ENCODE measurements at places on chromosomes 5 and 9.

DNA sequence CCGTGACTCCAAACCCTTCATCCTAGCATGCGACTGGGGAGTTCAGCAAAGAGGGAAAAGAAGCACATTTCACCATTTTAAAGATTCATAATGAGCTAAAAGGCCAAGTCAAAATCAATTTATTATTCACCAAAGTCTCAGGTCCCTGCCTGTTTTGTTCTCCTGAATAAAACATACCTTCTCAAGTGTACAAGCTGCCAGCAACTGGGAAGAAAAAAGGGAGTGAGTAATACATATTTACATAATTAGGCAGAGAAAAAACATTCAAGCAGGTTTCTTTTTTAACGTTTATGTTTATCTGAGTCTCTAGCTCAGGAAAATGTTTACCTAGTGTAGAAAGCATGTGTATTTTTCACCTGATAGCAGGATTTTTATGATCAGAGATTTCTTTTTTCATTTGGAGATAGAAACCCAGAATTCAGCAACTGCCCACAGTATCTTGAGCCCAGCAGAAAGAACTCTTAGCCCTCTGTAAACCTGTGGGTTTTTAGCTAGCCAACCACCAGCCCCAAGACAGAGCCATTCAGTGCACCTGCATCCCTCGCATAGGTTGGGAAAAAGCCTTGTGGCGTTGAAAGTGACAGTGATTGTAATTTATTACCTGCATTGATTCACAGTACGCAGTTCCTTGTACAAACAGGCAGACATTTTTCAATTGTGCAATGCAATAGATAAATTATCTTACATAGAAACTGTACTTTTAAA is 117.9 kb upstream of the GRIA1 start:
- DNase-seq = no peak

DNA sequence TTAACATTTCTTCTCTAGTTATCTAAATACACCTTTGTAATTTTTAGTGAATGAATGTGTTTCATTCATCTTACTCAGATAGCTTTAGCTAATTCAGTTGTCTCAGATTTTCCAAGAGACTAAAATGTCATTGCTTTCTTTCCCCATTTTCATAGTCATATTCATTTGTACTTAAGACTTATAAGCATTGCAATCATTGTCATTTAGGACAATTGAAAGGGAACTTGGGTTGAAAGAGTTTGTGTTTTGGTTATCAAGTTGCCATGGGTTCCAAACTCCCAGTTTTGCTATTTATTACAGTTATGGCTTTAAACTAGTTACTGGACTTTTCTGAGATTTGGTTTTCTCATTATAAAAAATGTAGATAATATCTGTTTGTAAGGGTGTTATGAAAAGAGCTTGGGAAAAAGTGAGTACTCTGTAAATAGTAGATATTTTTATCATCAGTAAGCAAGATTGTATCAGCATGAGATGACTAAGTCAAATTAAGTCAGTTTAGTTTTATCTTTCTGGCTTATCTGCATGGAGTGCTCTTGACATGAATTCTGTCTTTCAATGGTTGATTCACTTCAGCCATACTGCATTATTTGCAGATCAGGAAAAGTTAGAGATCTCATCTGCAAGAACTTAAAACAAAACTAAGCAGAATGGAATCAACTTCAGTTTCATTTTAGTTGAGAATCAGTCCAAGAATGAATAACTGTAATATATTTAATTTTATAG is 107.5 kb downstream of the PBX3 start:
- no peak for DNase-seq

- DNase-seq = no peak
Measured at GRCh38 chr5:151496041-151496484, 48.7 kb downstream of the SLC36A1 start.

DNA sequence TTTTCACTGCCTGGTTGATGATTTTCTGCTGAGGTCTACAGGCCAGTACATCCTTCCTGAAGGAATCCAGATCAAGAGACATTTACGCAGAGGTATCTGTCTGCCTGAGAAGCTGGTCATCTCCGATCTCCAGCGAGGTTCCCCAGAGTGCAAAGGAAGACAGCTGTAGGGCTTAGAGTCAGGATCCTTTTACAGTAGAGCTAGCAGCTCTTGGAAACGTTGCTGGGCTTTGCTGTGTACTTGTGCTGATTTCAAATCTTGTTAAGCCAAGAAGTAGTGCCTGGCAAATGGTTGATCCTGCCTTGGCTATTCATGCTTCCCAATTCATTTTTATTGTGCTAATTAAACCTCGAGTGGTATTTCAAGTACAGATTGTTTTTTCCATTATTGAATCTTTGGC is 48.9 kb downstream of the NTRK2 start:
- no peak for DNase-seq

- DNase-seq = no peak
Measured at GRCh38 chr5:75522025-75522424, 10.3 kb downstream of the POLK start.

DNA sequence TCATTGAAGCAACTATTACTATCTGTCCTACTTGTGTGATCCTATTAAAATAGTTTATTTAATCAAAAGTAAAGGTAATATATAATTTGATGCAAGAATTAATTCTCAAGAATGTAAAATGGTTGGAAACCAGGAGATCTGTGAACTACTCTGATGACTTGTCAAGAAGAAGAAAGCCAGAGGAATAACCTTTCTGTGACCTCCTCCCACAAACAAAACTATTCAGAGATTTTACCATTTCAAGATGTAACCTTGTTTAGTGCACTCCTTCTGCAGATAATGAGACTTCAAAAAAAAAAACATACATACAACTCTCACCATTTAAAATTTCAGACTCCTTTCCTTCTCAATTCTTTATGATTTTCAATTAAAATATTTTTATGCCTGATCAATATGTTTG is 79.5 kb downstream of the RFX3 start:
- DNase-seq = no peak

DNA sequence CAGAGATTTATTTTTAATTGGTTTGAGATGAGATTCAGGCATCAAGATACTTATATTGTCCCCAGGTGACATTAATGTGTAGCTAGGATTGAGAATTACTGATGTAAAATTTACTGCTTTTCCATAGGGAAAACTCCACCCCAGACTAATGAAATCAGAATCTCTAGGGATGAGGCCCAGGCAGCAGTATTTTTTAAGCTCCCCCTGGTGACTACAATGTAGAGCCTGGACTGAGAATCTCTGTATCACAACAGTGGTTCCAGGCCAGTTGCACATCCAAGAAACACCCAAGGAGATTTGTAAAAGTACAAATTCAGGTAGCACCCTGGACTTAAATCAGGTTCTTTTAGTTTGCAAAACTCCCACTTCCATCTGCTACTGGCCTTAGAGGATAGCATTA is 185.7 kb downstream of the MARCHF11 start:
- no peak for DNase-seq

DNA sequence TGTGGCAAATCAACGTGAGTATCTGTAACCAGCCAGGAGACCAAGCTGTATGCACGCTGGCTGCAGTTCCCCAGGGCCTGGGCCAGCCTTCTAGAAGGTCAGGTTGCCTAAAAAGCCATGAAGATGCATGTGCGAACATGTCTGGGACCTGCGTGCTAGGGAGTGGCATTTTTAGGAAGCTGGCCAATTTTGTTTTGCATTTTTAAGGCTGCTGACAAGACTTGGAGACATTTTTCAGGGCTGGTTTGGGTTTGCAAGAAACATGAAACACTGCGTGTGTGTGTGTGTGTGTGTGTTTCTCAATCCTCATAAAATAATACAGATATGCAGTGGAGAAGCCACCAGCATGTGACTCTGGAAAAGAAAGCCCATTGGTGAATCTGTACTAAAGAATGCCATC is 5.1 kb downstream of the TGFBI start:
- DNase-seq = no peak

- DNase-seq = no peak
Measured at GRCh38 chr5:37888476-37888875, 48.6 kb upstream of the GDNF start.

- DNase-seq = no peak
Measured at GRCh38 chr9:6459718-6460117, 46.7 kb downstream of the UHRF2 start.

- DNase-seq = peak; percentile 47
Measured at GRCh38 chr5:72353046-72353445, 32.9 kb downstream of the PTCD2 start.

GRCh38 chr5:142807372-142807911 is 37.3 kb downstream of the ARHGAP26 start:
- DNase-seq = no peak

DNA sequence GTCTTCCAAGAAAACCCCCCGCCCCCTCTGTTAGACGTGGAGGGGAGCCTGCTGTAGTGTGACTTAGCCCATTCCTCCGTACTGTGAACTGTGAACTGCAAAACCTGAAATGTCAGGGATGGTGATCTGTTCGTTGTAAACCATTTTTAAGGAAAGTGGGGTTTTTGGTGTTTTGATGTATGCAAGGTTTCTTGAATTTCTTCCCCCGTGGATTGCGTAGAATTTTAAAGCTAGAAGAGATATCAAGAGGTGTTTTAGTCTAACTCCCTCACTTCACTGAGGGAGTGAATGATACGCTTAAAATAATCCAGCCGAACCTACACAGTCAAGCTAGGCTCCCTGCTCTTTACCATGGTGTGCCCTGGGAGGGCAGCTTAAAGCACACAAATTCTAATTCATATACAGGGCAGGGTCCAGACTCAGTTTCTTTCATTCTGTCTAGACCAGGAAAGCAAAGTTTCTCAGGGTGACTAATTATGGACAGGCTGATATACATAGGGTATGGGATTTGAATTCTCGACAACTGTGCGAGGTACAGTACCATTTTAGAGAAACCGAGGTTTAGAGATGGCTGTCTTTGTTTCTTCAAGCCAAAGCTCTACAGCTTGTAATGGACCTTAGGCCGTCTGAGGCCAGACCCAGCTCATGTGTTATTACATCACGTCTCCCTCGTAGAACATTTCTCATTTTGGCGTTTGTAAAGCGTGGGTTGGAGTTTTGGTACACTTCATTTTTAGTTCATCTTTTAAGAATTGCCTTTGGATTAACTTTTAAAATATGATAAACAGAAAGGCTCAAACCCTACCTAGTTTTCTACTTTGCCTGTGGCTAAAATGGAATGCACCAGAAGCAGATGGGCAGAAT is 2.7 kb downstream of the PTGER4 start:
- no peak for DNase-seq

- DNase-seq = no peak
Measured at GRCh38 chr5:160230686-160231527, 1.6 kb downstream of the FABP6 start.

- DNase-seq = no peak
Measured at GRCh38 chr9:107492381-107492970, 2.9 kb upstream of the KLF4 start.

DNA sequence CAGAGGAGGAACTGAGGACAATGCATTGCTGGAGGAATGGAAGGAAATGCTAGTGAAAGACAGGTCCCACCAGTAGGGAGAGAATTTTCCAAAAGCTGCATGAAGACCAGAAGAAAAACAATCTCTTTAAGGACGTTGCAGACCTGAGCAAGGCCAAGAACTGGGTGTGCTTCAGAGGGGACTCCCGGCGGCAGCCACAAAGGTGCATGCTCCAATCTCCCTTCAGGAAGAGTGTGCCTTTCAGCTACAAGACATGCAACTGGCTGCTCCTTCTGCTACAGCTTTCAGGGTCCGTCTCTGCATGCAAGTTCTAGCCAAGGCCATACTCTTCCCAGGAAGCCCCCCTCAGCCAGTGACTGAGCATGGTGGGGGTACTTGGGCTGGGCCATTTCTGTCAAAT is 62.9 kb downstream of the SFXN1 start:
- no peak for DNase-seq

- DNase-seq = no peak
Measured at GRCh38 chr5:75243510-75243909, 6.8 kb upstream of the ANKRD31 start.

DNA sequence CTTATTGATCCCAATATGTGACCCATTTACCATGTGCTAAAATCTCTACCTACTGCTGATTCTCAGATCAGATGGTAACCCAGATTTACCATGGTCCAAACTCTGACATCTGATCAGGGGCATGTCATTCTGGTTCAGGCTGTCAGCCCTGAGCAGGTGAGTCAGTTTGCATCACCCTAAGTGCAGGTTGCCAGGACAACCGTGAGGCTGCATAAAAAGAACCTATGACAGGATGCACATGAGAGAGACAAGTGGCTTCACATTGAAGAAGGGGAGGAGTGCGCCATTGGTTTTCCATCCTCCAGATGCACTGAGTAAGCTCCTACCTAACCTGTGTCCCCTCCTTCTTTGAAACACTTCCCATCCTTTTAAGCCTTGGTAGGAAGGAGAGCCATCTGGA is 801 bp upstream of the PRSS3 start:
- no peak for DNase-seq

DNA sequence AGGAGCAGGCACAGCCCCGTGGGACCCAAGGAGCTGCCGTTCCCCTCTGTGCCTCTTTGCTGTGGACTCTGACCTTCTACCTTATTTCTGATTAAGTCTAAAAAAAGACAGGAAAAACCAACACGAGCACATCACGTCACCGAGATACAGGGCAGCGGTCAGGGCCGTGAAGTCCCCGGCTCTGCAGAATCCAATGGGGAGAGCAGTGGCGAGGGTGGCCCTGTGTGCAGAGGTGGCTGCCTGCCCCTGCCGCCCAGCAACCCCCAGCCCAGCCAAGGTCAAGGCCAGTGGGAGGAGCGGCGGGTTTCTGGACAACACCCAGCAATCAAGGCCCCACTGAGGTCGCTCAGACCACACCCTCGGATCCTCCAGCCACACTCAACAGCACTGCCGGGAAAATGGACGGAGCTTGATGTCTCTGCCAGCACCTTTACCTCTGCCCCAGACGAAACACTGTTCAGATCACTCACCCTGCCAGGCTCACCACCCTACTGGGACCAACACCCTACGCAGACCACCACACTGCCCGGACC is 32.7 kb upstream of the SLC9A3 start:
- DNase-seq = no peak

DNA sequence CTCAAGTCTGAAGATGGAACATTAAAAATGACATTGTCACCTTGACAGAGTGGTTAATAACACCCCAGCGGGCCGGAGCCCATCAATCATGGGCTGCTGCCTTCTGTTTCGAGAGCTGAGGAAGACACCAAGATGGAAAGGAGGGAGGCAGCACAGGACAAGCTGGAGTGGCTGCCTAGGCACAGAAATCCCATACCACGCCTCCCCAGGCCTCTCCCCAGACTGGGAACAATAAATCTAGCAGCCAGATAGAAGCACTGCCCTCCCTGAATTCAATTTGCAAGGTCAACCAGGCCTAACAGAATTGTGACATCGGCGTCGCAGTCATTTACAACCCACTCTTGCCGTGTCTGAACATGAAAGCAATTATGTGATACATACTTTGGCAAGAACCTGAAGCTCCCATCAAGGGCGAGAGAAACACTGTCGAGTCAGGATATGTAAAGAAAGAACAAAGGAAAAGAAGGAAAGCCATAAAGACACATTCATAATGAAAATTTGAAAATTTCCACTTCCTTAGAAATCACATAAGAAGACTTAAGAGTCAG is 35.4 kb upstream of the ZNF354A start:
- no peak for DNase-seq

DNA sequence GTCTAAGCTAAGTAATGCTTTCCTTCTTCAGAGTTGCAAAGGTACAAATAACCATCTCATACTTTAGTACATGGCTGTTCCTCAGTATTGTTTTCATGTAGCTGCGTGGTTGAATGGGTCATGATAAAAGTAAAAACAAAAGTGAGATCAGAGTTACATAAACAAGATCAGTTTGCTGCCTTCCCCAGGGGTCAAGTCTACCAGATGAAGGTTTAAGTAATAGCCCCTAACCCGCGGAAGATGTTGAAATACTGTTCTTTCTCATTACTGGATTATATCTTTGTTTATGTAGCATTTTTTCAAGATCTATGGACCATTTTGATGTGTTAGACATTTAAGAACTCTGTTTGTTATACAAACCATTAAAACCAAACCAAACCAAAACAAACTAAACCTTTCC is 34.1 kb upstream of the ARRDC3 start:
- peak; percentile 24 for DNase-seq

GRCh38 chr5:157860898-157861890 is 2.2 kb upstream of the CLINT1 start:
- no peak for DNase-seq

Data from AG04450 (cell line).